Activated CD4-positive, alpha-beta T cell treated with anti-CD3 and anti-CD28 coated beads, Interleukin-2, amount 50 U/mL, for 4 hours (primary cell): ENCODE measurements at places on chromosomes 6 and 20.

- no peak for DNase-seq
Observed at GRCh38 chr6:36784376-36784636, 54.9 kb downstream of the CPNE5 start.

- peak; percentile 22 for DNase-seq
Observed at GRCh38 chr6:43454696-43455530, 435 bp downstream of the DLK2 start.

DNA sequence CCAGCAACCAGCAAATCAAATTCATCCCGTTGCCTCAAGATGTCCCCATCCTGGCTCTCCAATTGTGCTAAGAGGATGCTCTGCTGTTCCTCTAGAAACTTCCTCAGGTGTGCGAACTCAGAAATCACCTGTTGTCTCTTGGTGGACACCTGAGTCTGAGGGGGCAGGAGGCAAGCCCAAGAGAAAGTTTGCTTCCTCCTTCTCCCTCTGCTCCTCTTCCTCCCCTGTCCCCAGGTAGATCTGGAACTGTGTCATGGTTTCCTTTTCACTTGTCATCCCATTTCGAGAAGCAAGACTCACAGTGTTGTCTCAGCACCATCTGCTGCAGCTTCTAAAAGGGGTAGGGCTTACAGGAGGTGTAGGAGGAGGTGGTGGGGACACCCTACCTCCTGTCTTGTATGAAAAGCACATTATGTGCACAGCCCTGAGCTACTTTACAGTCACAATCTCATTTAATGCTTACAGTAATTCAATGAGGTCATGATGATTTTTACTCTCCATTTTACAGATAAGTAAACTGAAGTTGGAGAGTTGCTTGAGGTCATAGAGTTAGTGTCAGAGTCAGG is 2.5 kb downstream of the TRIM10 start:
- no peak for DNase-seq

DNA sequence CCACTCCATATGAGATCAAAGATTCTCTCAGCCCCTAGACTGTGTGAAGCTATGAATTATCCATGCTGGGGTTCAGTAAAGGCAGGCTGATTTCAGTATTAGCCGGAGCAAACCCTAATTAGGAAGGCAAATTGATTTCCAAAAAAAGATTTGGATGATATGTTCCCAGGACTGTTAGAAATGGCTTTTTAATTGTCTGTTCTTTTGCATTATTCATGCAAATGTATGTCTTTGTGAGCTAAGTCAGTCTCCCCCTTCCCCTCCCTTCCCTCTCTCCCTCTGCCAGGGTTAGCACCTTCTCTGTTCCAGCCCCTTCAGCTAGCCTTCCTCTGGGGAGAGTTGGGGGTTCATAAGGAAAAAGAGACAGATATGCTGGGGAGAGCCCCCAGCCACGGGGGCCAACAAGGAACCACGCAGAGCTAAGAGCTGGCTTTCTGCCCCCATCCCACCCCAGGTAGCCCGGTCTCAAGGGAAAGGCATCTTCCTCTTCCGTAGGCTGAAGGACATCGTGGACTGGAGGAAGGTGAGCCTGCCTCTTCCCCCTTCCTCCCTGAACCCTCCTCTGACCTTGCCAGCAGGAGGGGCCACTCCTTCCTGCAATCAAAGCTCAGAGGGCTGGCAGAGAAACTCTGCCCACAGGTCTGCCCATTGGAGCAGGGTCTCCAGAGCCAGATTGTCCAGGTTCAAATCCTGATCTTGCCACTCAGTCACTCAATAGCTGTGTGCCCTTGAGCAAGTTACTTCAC is 32.3 kb downstream of the PDRG1 start:
- DNase-seq: no peak

DNA sequence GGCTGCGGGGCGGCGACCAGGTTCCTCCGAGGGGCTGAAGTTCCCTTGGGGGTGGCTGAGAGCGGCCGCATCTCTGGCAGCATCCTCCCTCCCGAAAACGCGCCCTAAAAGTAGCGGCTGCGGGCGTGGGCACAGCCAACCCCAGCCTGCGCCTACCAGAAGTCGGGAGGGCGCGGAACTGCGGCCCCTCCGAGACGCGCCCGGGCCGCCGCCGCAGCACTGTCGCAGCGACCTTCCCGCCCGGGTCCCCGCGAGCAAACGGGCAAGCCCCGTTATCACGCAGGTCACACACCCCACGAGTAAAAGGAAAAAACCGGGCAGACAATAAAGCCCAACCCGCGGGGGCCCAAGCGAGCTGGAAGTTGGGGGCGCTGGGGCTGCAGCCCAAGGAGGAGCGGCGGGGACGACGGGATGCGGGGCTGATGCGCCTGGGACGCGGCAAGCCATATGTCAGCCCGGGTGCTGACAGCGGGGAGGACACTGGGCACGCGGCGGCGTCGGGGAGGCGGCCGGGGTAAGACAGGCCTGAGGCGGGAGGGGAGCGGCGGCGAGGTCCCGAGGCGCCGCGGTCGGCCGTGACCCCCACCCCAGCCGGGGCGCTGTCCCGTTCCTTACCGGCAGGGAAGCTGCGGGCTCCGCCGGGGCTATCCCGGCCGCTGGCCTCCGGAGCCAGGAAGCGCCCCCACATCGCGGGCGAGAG is 659 bp downstream of the CEP85L start:
- DNase-seq: peak; percentile 18

DNA sequence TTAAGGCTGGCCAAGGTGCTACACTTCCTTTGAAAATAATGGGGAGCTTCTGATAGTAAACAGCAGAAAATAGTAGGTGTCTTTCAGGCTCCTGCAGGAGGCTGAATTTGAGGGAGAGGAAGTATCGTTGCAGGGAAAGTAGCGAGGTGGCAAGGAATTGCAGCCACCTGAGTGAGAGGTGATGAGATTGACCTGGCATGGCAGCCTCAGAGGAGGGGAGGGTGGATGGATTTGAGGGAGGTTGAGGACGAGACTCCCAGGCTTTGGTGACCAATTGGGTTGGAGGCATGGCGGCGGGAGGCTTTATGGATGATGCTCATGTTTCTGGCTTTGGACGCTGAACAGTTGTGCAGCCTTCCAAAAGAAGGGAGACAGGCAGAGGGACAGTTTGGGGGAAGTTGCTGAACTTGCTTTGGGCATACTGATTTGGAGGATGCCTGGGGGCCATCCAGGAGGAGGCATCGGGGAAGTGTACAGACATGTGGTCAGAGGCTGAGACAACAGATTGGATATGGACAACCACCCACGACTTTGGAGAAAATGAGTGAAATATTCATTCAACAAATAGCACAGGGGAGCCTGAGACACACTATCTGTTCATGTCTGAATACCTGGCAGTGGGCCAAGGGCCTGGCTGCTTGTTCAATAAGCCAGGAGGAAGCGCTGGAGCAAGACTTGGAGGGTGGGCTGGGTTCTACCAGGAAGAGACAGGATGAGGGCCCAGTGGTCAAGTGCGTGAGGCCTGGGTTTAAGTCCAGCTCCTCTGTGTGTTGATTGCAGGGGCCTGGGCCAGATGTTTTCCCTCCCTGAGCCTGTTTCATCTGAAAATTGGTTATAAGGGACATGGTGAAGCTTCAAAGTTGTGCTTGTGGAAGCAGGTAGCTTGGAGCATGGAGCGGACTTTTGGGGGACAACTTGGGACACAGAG is 113.2 kb downstream of the CEBPB start:
- no peak for DNase-seq

GRCh38 chr6:9634776-9635175 is 780.1 kb downstream of the TFAP2A start:
- no peak for DNase-seq

- no peak for DNase-seq
Observed at GRCh38 chr6:71197780-71198179, 90.8 kb upstream of the OGFRL1 start.

DNA sequence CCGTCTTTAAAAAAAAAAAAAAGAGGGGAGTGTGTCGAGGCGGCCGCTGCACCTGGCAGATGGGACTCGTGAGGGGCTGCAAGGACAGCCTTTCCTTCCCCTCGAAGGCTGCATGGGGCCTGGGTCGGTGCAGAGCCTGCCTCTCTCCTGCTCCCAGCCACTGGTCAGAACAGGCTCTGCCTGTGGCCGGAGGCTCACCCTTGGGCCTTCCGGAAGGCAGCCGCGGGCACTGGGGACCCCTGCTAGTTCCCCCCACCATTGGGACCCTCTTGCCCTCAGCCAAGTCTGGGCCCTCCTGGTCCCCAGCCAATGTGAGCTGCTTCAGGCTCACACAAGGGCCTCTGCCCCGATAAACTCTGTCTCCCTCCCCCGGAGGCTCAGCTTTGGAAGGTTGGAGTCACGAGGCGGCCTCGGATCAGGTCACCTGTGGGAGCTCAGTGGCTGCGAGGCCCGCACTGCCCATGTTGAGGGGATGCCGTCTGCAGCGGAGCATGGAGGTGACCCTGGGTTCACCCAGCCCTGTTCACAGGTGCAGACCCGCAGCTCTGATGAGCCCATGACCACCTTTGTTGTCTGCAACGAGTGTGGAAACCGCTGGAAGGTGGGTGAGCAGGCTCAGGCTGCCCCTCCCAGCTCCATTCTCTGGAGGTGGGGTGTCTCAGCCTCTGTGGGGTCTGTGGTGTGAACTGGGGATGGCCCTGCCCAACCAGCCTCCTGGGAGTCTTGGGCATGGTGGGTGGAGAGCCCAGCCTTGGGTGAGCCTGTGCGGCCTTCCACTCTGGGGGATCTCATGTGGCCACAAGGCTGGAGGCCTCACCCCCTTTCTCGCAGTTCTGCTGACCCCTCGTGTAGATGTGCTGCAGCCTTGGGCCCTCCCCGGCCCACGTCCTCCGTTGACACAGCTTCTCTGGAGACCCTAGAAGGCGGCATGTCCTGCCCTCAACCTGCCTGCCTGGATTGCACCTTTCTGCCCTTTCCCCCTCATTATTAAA is 7.7 kb downstream of the RGS19 start:
- DNase-seq: no peak

DNA sequence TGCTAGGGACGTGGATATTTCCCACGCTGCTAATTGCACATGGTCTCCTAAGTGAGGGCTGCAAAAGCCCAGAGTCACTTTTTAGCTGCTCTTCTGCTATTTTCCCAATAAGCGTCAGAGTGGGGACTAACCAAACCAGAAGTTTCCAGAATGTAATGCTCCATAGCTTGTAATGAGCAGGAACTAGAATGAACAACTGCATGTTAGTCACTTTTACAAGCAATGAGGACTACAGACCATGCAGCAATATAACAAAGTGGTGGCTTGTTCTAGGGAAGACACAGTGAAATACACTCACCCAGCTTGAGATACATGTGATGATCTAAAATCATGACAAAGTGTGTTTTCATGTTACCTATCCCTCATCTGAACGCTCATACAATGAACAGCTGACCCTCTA is 314.1 kb upstream of the SGK1 start:
- no peak for DNase-seq

DNA sequence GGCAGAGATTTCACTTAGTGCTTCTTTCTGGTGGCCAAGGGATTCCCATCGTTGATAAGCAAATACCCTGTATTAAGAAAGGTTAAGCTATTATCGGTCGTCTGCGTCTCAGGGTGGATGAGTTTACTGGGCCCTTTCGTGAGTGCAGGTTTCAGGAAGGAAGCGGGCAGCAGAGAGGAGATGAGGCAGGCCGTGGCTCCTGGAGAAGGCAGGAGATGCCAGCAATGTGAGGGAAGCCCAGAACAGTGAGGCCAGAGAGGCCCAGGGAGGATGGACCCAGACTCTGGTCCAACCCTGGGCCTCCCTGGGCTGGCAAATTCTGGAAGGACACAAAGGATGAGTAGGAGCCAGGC is 11.2 kb downstream of the TFEB start:
- DNase-seq: no peak

DNA sequence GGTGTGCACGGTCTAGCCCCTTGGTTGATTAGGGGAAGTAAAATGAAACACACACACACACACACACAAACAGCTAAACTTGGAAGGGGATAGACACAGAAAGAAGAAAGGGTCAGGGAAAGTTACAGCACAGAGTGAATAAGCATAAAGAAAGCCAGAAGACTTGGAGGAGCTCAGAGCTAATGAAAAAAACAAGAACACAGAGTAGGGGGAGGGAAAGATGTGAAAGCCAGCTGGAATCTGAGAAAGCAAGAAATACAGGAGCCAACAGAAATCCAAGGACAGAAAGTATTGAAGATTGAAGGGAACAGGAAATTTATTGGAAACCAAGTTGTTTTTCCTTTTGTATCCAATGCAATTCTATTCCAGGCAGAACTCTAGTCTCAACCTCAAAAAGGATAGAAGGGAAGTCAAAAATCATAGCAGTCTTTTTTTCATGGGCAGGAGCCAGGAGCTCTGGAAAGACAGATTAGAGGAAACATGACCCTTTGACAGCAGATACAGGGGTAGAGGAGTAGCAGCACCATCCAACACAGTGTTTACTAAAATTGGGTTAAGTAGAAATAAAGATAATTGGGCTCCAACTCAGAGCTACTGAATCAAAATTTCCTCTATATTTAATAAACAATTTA is 10.1 kb downstream of the HMGCLL1 start:
- no peak for DNase-seq

DNA sequence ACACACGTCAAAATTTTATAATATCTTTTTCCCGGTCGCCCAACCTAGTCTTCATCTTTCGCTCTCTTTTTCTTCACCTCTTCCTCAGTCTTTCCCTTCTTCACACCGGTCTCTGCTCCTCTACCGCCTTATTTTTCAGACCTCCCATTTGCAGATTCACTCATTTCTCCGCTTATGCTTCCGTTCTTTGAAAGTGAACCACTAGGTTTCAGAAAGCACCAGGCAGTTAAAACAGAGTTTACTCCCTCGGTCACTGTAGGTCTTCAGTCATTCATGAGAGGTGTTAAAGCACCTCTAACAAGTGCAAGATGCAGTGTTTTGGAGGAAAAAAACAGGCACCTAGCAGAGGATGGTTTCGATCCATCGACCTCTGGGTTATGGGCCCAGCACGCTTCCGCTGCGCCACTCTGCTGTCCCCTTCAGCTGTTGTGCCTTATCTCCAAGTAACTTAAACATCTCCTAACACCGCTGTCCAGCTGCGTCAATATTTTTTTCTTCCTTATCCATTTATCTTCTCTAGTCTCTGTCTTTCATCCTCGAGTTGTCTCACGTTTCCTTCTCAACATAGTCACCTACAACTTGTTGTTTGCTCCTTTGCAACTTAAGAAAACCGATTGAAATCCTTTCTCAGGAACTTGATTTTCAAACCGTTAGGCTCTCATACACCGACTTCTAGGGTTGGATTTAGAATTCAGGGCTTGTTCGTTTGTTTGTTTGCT is 119.7 kb upstream of the ZNF184 start:
- DNase-seq: no peak

DNA sequence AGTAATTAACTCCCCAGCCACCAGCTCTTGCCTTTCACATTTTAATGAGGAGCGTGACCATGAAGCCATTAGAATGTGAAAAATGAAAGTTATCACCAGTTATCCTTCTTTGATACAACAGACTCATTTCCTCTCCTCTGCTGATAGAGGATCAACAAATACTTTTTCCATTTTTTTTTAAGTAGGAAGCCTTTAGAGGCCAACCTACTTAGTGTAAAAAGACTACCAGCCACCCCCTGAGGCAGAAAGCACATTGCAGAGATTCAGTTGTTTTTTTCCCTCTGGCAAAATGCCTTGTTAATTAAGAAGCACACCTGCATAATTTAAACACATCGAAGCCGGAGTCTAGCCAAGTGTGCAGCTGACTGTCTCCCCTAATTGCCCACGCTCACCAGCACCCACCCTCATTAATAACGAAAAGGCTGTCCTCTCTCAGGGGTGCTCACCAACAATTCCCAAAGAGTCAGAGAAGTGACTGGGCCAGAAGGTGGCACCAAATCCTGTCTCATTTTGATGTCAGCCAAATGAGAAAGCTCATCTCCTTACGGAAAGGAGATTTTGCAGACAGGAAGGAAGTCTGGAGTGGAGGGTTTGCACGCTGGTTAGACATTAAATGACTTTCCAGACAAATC is 60.9 kb upstream of the MC3R start:
- no peak for DNase-seq
